ENCODE measurements at places on chromosomes 12 and 14.

DNA sequence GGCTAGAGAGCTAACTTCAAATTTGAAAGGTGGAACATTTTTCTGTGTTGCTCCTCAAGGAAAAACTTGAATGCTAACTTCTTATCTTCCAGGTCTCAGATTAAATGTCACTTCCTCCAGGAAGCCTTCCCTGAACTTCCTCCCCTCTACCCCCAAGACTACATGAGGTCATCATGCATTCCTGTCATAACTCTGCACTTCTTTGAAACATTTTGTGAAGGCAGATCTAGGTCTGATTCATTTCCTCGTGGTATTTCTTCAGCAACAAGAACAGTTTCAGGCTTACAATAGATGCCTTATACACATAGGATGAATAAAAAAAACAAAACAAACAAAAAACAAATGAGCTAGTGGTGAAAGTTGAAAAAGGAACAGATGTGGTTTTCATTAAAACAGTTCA is 97.1 kb upstream of the SRRM4 start:
- DNase-seq = no peak

DNA sequence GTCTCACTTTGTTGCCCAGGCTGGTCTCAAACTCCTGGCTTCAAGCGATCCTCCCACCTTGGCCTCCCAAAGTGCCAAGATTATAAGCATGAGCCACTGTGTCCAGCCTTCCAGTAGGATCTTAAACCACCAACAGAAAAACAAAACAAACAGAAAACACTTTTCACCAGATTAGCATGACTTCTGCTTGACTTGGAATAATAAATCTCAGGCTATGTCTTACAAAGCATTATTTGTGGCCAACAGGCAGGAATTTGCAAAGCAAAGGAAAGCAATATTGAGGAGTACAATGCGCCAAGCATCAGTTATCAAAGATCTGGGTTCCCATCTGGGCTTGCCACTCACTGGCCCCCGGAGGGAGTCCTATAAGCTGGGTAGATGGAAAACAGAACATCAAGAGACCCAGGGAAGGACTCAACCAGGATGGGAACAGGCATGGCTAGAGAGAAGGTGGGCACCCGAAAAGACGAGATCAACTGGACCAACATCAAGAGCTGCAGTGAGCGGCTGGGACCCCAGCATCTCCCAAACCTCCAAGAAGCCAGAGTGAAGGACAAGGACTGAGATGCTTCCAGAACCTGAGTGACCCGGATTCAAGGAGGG is 101.2 kb downstream of the TMEM30B start:
- no peak for DNase-seq

- peak; percentile 54 for DNase-seq
Observed at GRCh38 chr14:95516554-95517181, at the start of gene SYNE3. Gene SYNE3 (minus strand): TSS chr14:95516650. CDS start chr14:95475821, 40,829 bp downstream.

DNA sequence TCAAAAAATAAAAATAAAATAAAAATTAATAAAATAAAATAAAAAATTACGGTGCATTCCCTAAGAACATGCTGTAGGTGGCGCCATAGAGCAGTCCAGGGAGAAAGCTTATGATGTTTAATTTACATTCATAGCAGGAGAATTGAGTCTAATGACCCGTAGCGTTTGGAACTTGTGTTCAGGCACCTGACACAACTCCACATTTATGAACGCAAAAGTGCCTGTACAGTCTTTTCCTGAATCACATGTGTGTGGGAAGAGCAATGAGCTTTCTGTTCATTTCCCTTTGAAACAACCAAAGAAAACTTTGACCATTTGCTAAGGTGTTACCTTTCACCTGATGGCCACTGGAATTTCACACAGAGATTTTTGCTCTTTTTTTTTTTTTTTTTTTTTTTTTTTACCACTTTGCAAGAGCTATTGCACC is 60.6 kb upstream of the KCNA1 start:
- no peak for DNase-seq

GRCh38 chr14:68331426-68331825 is 461.4 kb downstream of the ZFP36L1 start:
- no peak for DNase-seq

- no peak for DNase-seq
Observed at GRCh38 chr12:119005085-119005484, 23.7 kb downstream of the SRRM4 start.

GRCh38 chr14:106343626-106344025 is 817.2 kb downstream of the TMEM121 start:
- no peak for DNase-seq

DNA sequence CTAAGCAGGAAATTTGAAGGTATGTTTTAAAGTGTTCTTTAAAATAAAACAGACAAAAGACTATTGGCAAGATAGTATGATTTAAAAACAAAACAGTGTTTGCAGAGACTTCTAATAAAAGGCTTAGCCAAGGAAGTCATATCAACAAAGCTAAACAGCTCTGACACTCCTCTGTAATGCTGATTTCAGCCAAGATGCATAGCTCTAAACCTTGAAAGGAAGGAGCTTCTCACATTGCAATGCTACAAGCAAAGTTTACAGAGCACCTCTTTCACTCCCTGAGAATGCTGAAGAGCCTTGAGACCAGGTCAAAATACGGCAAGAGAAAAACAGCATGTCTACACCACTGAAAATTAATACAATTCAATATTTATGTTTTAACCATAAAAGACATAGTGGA is 51.8 kb downstream of the PARP11 start:
- no peak for DNase-seq

DNA sequence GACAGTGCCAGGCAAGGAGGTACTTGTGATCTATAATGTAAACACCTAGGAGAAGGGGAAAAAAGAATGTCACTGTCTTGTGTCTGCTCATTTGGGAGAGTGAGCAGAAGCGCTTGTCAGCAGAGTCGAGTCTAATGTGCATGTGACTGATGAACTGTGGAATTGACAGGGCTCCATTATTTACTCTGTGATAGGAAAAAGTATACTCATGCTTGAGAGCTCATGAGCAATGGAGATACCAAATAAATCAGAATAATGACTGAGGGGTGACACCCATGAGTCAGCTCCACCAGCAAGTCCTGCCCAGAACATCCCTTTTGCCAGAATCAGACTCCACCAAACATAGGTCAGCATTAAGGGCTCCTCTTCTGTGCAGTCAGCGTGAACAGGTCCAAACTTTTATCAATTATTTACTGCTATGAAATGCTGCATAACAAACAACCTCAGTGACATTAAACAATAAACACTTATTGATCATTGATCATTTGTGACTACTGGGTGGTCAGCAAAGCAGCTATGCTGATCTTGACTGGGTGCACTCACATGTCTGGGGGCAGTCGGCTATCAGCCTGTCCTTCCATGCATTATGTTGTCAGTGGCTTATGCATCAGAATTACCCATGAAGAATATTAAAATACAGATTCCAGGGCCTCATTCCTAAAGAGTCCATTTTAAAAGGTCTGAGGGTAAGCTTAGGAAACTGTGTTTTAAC is 29.2 kb upstream of the WSCD2 start:
- DNase-seq = no peak

- peak; percentile 56 for DNase-seq
Observed at GRCh38 chr14:99252940-99253868, 18.8 kb downstream of the BCL11B start.

DNA sequence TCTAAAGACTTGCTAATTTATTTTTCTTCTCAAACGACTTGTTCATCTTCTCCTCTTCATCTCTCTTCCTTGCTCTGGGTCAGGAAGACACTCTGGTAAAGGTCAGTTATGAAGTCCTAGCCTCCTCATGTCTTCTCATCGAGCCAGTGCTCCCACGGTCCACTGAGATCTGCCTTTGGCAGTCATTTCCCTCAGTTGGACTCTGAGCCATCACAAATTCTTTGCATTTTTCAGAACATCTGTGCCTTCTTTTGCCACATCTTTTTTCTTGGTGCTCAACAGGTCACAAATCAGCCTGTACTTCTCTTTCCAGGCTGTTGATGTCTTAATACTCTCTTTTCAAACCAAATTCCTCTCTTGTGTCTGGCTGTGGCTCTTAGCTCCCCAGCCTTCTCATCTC is 49.7 kb downstream of the IGF1 start:
- no peak for DNase-seq

DNA sequence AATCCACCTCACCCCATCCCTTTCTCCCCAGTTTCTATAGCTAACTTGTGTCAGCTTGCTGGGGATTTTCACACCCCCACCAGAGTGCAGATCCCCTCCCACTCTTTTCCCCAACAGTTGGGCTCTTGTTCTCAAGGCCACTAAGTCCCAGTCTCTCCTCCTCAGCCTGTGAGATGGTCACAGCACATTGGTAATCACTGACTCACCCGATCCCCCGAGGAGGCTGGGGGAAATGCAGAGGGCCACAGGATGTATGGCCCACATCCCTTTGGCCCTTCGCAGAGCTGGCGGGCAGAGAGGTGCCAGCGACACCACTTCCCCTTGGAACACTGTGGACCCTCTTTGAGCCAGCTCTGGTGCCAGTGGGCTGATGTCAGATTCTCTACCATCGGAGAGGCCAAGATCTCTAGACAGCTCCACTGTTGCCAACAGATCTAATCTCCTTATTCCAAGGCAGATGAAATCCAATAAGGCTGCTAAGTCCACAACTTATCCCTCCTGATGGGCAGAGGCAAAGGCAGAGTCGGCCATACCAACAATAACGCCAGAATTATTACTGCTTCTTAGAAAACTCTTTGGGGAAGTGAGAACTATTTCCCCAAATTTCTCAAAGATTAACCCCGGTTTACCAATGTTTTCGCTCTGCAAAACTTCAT is 1.6 kb downstream of the FMNL3 start:
- no peak for DNase-seq

DNA sequence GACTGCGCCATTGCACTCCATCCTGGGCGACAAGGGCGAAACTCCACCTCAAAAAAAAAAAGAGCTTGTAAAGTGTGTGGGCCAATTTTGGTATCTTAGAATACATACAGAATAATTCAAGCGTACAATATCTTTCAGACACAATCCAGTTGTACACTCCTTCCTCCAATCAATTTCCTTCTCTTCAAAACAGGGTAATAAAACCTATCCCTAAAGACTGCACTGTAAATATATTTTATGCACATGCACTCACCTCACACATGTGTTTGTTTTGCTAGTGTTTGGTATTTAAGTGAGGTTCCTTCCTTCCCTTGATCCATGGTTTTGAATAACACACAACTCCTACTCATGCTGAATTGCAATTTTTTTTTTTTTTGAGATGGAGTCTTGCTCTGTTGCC is 125.9 kb downstream of the PRICKLE1 start:
- DNase-seq = no peak

GRCh38 chr12:88237954-88238353 is 95.8 kb downstream of the TMTC3 start:
- no peak for DNase-seq

DNA sequence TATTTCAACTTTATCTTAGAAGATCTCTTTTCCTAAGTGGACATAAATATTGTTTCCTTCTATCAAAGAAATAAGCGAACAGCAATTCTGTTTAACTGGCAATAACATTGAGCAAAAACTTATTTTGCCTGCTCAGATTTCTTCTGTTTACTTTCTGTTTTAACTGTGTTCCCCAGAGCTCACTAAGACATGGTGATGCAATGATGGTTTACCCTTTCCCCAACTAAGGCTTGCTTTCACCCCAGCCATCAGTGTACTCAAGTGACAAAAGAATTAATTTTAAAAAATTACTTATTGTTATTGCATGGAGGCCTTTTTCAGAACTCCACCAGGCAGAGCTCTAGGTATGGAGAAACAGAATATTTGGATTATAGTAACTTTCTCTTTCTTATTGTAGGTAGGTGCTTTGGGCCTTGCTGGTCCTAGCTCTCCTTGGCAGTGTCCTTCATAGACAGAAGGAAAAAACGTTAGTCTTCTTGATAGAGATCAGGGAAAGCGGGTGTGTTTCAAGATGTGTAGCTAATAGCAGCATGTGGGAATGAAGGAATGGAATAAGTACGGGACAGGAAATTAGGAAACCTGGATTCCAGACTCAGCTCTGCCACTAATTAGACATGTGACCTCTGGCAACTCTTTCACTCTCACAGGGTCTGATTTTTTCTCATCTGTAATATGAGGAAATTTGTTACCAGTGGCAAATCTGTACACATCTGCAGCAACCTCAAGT is 14.6 kb upstream of the DDHD1 start:
- no peak for DNase-seq

GRCh38 chr12:115672506-115673080 is 604.9 kb downstream of the MED13L start:
- no peak for DNase-seq

GRCh38 chr14:28264306-28264705 is 502.3 kb upstream of the FOXG1 start:
- no peak for DNase-seq

DNA sequence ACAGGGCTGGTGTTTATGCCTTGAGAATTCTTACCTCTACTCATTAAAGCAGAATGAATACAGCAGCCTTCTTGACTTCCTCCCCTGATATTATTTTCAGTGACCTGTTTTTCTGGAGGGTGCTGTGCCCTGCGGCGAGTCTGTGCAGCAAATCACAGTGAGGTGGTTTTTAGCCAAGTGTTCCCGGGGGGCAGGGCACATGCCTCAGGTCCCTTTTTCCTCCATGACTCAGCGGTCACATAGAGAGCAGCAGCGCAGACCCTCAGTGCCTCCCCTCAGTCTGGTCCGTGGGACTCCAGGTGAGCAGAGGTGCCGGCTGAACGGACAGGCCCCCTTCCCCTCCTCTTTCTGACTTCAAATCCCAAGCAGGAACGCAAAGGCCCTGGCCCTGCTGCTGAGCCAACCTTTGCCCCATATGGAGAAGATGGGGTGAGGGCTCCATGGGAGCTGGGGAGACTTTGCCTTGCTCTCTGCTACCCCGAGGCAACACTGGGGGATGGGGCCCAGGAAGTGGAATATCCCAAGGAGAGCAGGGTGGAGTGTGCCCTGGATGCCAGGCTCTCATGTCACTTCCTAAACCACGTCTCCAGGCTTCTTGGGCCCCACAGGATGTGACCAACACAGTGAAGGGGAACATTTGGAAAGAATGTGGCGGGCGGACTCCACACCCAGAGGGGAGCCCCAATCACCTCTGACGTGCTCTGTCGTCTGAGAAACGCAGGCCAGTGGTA is 90.0 kb downstream of the DHRS2 start:
- no peak for DNase-seq

GRCh38 chr12:14774906-14775635 is 28.2 kb downstream of the WBP11 start:
- peak; percentile 11 for DNase-seq

DNA sequence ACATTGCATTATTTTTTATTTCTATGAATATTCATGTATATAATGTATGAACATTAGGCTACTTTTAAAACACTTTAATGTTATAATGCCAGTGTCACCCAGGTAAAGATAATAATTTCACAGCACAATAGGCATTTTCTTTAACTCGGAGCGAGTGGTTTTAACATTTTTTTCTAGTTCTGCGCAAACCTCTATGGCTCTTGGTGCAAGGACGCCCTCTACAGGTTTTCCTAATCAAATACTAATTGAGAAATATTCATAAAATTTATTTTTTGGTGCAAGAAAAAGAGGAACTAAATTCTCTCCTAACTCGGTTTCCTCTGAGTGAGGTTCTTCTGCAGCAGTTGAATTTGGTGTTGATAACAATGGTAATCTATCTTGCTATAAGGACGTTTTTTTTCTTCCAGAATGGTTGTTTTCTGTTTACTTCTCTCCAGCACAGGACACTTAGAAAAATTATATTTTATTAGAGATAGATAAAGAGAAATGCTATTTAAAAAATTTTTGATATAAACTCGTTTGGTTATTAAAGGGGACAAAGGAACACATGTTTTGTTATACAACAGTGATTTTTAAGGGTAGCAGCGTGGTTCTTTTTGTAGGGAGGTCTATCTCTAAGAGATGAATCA is 2.4 kb upstream of the WIF1 start:
- no peak for DNase-seq

- DNase-seq = no peak
Observed at GRCh38 chr14:23137813-23138535, 18.9 kb upstream of the CEBPE start.
